Inflammatory macrophage treated with lipopolysaccharide for 1 hour (primary cell): ENCODE measurements at places on chromosomes 7 and 10.

DNA sequence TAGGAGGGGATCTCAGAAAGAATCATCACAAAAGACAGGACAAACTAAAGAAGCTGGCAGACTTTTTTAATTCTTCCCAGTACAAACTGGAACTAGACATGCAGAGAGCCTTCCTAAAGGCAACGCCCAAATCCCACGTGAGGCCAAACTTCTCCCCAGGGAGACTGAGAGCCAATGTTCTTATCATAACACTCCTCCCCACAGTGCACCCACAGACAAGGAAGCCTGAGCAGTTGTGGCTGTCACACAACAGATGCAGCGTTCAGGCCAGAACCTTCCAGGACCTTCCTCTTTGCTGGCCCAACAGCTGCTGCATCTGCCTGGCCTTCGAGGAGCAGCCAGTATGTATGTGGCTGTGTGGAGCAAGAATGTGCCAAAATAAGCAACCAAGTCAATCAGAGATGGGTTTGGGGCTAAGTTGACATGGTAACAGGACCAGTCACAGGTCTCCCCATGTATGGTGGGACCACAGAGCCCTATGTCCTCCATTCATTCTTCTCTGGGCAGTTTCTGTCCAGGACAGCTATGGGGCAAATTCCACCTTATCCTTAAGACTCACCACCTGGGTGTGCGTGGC, 34.9 kb downstream of the SRPK2 start:
- peak; percentile 30 for DNase-seq

DNA sequence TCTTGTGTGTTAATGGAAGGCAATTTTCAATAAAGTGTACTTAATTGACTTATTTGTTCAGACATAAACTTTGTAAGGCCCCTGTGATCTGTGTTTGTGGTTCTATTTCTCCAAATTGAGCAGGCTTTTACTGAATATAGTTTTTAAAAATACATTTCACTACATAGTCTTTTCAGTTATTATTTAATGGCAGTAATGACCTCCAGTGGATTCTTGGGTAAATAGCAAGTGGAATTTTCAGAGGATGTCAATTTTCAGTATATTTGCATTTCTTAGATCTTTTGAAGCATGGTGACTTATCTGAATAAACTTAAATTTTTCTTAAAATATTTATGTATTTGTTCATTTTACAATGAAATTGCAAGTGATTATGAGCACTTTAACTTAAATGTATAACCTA, 203.1 kb upstream of the PCLO start:
- no peak for DNase-seq

DNA sequence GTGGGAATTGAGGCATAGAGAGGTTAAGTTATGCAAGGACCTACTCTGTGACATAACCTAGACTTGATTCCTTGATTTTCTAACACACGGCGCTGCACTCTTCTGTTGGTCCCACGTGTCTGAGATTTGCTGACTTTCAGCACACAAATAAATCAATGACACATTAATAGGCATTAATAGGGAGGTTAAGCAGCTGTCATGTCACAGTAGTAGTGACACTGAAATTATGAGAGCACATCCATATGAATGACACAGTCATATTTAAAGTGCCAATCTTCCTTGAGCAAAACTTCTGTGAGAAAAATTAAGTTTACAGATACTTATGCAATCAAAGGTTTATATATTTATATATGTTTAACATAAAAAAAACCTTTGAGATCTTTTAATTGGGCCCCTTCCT, 805.4 kb upstream of the SORCS1 start:
- no peak for DNase-seq

GRCh38 chr7:105337529-105337928, 51.2 kb downstream of the SRPK2 start:
- no peak for DNase-seq

DNA sequence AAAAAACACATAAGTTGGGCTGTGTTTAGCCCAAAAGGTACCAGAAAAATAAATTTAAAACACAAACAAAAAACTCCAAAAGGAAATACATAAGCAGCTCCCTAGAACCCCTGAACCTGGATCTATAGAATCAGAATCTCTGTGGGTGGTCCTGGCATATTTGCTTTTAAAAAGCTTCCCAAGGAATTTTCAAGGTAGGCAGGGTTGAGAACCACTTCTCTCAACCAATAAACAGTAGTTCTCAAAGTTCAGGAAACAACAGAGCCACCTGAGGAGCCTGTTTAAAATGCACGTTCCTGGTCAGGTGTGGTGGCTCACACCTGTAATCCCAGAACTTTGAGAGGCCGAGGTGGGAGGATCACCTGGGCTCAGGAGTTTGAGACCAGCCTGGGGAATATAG, 12.5 kb downstream of the ATXN7L1 start:
- no peak for DNase-seq

DNA sequence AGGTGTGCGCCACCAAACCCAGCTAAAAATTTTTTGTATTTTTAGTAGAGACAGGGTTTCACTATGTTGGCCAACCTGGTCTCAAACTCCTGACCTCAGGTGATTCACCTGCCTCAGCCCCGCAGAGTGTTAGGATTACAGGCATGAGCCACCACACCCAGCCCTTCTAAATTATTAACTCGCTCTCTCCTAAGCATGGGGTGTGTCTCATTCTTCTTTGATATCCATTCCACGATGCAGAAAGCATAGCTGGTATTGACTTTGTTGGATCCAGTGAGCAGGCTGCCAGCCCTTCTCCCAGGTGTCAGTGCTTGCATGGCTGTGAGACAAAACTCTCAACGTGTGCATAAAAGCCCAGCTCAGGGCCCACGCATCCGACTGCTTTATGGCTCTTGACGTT, 254.1 kb upstream of the PFKP start:
- DNase-seq = no peak

DNA sequence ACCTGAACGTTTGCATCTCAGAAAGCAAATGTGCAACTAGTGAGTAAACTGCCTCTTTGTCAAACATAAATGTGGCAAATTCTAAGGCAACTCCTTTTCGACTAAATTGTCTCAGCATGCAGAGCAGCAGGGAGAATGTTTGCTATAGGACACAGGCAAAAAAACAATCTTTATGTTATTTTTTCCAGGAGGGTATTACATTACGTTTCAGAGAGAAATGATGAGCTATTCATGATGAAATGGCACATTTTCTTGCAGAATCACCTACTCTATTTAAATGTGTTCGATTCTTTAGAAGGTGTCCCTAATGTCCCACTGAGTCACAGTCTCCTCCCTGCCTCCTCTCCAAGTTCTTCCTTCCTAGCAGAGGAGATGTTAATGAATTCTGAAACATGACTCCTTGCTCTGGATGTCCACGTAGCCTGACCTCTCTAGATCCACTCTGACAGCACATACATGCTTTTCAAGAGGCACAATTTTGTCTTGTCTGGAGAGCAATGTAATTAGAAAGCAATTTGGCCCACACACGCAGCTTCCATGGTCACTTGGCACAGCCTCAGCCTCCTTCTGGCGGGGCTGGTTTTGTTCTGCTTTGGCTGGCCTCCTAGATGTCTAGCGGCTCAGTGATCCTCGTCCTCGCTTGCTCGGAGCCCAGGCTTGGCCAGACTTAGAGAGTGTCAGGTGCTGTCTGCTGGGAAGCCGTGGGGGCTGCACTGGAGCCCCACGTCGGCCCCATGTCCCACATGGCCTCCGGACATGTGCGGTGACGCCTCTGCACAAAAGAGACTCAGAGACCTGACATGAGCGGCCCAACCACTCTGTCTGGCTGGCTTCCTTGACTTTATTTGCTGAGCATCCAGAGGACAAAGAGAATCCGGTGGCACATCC, 125.7 kb upstream of the ZNF438 start:
- no peak for DNase-seq

GRCh38 chr10:98268694-98269431, 869 bp upstream of the LOXL4 start:
- no peak for DNase-seq

- DNase-seq = no peak
Observed at GRCh38 chr7:123796568-123796967, 47.8 kb upstream of the WASL start.

DNA sequence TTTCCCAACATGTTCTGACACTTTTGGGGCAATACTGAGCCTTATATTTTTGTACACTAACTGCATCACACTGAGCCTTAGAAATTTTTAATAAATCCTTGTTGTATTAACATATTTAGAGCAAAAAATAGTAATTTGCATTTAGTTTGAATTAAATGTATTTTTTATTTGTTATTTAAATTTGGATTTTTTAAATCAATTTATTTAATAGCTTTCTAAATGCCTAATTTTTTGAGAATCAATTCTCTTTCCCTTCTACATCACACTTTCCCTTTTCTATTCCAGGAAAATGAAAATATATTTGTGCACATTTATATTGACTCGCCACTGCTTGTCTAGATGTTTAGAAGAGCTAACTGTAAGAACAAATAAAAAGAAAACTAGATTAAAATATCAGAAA, 414.6 kb upstream of the POM121L12 start:
- DNase-seq = no peak

DNA sequence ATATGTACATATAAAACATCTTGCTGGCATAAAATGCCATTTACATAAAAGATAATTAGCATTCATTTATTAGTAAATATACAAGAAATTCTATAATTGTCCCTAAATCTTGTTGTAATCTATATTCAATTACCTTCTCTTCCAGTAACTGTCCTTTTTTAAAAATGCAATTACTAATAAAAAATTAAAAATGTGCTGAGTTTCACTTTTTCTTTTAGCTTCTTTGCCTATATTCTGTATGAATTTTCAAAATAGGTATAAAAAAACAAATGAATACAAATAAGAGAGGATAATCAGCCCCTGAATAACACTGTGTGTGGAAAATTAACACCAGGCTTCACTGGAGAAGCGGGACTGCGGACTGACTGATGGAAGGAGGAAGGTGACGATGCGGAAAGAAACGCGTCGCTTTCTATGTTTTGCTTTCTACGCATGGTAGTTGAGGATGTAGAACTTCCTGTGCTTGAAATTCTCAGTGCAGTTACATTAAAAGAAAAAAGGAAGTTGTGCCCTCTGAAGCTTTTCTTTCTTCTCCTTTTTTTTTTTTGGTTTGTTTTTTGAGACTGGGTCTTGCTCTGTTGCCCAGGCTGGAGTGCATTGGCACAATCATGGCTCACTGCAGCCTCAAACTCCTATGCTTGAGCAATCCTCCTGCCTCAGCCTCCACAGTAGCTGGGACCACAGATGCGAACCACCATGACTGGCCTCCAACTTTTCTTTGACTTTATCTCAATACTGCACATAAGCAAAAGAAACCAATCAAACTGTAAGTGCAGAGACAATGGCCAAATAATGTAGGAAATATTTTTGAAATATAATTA, 7.4 kb upstream of the ZMYND11 start:
- DNase-seq = peak; percentile 65

DNA sequence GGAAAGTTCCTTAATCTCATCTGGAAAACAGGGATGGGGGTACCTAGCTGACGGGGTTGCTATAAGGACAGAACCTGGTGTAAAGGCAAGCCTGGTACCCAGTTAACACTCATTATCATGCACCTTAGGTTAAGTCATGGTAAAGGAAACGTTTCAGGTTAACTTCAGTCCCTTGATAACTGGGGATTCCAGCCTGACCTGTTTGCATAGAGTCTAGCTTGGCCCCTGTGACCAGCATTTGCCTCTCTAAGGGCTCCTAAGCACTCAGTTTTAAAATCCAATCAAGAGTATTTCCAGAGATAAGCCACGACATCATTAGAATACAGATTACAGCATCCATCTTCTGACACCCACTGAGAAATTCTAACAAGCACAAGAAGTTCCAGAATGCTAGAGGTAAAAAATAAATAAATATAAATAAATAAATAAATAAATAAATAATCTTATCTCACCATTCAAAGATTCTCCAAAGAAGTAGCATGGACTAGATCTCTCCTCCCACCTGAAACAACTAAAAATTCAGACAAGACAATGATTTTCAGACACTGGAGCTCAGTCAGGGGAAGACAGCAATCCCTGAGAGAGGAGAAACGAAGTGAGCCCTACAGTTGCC, 184.6 kb downstream of the KCNMA1 start:
- no peak for DNase-seq

DNA sequence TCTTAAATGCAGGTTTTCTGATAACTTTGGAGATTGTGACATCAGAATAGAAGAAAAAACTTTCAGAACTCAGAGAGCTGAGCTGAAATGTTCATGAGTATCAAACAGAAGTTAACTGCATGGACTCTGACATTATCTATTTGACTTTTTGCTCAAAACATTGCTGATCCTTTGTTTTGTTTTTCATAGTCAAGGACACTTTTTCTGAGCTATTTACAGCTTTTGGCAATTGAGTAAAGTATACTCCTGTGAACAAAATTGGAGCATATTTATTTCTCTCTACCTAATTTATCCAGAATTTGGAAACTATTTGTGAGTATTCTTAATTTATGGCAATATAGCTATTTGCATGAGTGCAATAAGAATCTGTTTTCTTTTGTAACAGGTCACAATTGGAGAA, 11.1 kb downstream of the KCP start:
- no peak for DNase-seq

- no peak for DNase-seq
Observed at GRCh38 chr7:55427800-55428199, 62.7 kb downstream of the LANCL2 start.

DNA sequence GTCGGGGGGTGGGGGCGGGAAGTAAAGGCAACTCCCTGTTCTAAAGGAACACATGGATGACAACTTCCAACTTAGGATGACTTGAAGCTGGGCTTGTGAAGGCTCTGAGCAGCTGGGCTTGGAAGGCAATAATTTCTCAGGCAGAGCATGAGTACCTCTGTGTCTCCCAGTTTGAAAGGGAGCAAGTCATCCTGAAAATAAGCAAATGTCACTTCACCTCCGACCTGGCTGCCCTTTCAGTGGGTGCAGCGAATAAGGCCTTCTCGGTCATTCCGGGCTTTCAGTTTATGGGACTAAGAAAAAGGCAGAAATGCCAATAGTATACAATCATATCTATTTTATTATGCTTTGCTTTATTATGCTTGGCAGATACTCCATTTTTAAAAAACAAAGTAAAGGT, 15.3 kb upstream of the ADAMTS14 start:
- no peak for DNase-seq

GRCh38 chr7:64951250-64951848, 39.5 kb downstream of the ZNF117 start:
- peak; percentile 40 for DNase-seq
